ENCODE measurements at places on chromosomes 5 and 9.
A peak's percentile ranks its signal among the peaks of the same experiment; 100 is the strongest.

GRCh38 chr5:63919763-63920478, 42.3 kb downstream of the HTR1A start:
- DNase-seq: no peak

GRCh38 chr9:26656003-26656870, 236.4 kb downstream of the CAAP1 start:
- peak; percentile 27 for DNase-seq

DNA sequence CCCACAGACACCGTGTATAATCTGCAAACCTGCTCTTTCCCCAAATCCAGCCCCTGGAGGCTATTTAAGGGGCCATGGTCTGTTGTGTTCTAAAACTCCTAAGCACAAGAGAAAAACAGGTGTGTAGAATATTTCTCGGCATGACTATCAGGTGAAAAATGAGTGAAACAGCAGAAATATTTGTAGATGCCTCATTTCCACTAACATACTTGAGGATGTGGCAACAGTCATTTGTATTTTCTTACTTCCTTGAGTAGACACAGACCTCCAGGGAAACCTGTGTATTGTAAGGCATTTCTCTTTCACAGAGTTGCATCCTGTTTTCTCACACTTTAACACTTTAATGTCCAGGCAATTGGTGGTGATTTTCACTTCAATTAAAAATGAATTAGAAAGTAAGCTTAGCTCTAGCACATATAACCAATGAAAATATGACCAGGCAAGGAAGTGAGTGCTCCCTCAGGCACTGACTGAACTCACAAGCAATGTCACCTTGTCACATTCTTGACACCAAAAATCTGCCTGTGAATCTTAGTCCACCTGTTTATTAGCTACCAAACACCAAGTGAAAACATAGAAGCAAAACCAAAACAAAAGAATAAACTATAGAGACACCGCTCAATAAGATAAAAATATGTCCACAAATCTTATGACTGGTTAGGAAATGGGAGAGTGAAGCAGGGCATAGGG, 64.4 kb downstream of the DIRAS2 start:
- DNase-seq: no peak

GRCh38 chr5:17233488-17233887, 16.1 kb downstream of the BASP1 start:
- DNase-seq: no peak

DNA sequence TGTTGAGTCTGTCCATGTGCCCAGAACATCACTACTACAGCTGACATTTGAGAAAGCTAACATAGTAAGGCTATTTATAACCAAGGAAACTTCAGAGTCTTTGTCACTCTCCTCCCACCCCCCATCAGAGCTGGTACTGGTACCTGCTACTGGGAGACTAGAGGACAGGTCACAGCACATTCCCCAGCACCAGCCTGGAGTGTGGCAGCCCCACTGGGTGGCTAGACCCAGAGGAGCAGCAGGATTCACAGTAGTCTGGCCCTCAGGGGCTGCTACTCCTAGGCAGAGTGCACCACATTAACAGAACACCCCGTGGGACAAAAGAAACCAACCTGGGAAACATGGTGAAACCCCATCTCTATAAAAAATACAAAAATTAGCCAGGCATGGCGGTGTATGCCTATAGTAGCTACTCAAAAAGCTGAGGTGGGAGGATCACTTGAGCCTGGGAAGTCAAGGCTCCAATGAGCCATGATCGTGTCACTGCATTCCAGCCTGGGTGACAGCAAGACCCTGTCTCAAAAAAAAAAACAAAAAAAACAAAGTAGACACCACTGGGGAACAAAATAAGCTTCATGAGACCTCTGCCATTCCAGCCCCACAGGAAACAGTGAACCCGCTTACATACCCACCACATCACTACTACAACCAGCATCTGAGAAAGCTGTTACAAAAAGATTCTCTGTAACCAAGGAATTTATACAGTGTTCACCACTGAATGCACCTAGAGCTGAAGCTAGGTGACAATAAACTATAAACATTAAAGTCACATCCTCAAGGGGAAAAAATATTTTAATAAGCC, 26.3 kb upstream of the PTGER4 start:
- DNase-seq: no peak

DNA sequence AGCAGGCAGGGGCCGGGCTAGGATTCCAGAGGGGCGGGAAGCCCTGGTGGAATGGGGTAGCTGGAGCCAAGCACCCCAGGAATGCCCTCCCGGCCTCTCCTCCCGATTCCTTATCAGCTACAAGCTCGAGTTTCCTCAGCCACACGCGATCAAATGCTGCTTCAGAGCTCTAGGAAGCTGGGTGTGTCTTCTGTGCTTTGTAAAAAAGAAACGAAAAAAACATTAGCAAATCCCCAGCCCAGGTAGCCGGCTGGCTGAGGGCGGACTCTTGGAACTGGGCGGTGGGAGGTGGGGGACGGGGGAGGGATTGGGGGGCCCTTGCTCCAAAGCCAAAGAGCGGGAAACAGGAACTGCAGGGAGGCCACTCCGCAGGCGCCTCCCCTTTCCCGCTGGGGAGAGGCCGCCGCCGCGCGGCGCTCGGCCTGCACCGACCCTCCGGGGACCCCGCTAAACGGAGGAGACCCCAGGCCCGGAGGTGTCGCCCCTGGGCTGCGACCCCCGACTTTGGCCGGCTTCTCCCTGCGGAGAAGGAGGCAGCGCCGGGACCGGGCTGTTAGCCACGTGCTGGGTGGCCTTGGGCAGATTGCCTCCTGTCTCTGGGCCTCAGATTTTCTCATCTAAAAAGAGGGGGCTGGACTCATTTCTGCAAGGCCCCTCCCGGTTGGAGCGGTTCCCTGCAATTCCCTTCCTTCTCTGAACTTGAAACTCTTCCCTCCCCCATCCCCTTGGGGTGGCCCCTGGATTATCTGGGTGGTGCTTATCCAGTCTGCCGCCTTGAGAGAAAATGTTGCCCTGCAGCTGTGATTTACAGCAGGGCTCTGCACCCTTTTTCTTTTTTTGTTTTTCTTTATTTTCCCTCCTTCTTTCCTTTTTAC, 40.9 kb upstream of the FABP6 start:
- DNase-seq: peak; percentile 7

DNA sequence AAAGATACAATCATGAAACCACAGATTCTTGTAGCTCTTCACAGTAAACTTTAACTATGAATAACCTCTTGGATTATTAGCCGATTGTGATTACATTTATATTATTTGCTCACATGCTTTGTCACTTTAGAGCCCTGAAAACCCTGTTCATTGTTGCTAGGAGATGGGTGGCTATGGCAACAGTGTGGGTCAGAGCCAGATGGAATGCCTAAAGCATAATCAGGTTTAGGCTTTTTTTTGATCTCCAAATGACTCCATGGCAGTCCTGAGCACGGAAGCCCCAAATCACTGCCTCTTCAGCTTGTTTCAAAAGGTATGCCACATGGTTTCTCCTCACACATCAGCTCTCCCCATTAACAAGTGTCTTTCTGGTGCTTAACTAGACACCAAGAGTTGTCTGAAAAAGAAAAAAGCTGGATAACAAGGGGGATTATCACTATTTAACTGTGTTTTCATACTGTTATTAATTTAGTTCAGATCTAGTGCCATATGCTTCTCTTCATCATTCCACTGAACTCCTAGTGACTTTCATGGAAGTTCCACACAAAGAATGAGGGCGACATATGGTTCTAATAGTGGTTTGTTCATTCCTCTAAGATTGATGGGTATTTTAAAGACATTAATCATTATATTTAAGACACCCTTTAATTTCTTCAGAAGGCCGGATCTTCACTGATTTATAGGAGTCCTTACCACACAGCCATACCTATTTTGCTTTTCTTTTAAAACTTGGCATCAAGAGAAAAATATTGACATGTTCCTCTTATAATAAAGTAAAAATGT, 88.8 kb upstream of the PAM start:
- no peak for DNase-seq

GRCh38 chr5:74629326-74629725, 11.2 kb downstream of the ENC1 start:
- no peak for DNase-seq

DNA sequence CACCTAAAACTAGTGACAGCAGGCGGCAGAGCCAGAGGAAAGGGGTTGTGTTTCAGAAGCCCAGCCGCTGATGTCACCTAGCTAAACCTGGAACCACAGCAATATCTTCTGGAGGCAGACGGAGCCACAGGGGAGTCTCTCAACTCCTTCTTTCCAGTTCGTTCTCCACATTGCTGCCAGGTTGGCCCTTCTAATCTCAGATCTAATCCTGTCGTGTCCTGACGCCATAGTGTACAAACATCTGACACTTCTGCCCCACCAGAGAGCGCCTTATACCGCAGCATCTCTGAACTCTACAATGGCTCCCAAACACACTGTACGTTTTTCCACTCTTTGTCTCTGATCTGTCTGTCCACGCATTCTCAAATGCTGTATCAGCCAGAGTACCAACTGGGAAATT, 240.0 kb downstream of the SMARCA2 start:
- DNase-seq: no peak

- DNase-seq: no peak
Measured at GRCh38 chr5:178307267-178308045, 74.9 kb upstream of the PHYKPL start.

- DNase-seq: no peak
Measured at GRCh38 chr9:124297551-124297901, 39.8 kb downstream of the NEK6 start.

DNA sequence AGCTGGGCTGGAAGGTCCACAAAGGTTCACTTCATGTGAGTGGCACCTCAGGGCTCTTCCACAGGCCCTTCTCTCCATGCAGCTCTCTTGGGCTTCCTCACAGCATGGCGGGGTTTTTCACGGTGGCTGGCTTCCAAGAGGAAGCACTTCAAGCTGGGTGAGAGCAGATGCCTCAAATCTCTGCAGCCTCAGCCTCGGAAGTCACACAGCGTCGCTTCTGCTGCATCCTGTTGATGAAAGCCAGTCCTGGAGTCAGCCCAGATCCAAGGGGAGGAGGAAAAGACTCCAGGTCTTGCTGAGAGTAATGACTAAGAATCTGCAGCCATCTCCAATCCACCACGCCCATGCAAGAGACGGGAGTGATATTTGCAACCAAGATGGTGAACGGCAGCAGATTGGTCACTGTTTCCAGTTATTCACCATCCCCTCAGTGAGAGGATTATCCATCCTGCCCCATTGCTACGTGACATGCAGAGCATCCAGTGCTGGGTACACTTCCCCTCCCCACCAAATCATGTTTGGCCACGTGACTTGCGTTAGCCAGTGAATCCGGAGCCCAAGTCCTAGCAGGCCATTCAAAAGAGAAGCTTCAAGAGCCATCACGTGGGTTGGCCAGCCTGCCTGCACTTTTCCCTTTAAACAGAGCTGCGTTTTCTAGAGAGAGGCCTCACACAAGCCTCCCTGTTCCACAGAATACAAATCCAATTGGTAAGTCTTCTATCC, 173.9 kb downstream of the C9orf50 start:
- DNase-seq: no peak

GRCh38 chr9:74497748-74498620, 849 bp downstream of the RORB start:
- peak; percentile 18 for DNase-seq

DNA sequence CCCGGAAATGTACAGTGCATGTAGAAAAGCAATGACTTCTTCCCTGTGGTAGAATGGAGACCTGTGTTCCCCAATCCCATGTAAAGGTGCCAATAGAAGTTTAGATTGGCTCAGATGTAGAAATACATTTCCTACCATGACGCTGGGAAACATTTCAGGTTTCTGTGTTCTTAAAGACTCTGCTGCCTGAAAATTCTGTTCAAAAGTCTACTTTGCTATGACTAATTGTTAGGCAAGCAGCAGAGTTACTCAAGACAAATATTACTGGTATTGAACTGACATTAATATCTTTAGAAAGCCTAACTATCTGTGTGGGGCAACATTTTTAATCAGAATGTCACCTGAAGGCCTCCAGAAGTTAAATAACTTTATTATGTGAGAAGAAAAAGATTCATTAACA, 75.5 kb upstream of the ELL2 start:
- no peak for DNase-seq

- DNase-seq: no peak
Measured at GRCh38 chr5:71839096-71839884, 120.2 kb downstream of the CARTPT start.

- peak; percentile 72 for DNase-seq
Measured at GRCh38 chr5:148179234-148179824, 11.0 kb downstream of the SPINK14 start.

- DNase-seq: no peak
Measured at GRCh38 chr5:109908366-109908765, 218.6 kb downstream of the MAN2A1 start.

GRCh38 chr9:135502873-135503321, 2.4 kb downstream of the MRPS2 start:
- DNase-seq: no peak

- DNase-seq: no peak
Measured at GRCh38 chr9:129224618-129225489, 46.8 kb upstream of the IER5L start.

GRCh38 chr9:96417661-96418082, 498 bp downstream of the ZNF367 start:
- DNase-seq: no peak

DNA sequence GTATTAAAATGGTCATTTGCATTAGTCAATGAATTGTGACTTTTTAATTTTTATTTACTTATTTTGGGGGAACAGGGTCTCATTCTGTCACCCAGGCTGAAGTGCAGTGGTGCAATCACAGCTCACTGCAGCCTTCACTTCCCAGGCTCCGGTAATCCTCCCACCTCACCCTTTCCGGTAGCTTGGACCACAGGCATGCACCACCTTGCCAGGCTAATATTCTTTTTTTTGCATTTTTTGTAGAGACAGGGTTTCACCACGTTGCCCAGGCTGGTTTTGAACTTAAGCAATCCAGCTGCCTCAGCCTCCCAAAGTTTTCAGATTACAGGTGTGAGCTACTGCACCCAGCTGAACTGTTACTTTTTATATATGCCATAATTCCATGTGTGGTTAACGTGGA, 143.4 kb downstream of the FBXL17 start:
- no peak for DNase-seq

DNA sequence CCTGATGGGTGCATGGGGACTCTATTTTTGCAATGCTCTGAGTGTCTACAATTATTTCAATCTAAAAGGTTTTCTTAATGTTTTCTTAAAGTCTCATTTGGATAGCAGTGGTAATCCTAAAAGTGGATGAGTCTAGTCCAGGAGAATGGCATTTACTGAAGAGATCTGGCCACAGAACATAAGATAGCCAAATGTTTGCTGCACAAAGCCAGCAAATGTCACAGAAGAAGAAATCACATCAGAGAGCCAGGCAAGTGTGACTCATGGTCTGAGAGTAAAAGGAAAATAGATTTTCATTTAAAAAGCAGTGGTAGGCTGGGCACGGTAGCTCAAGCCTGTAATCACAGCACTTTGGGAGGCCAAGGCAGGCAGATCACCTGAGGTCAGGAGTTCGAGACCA, 352.7 kb upstream of the GRAMD2B start:
- no peak for DNase-seq

DNA sequence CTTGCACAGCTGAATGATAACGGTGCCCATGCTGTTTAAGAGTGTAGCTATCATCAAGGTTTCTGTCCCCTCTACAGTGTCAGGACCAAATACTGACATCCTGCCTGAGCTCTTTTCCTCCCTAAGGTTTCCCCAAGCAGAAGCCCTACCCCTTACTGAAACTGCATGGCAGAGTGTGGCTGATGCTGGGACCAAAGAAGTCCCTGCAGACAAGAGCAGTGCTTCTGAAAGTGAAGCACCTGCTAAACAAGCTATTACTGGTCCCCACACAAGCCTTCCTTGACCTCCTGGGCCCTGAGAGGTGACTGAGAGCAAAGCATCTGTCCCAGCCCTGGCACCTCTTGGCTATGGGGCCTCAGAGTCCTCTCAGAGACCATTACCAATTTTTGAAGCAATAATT, 56.1 kb downstream of the CFAP90 start:
- DNase-seq: no peak

GRCh38 chr9:115694014-115694413, 459.6 kb upstream of the PAPPA start:
- peak; percentile 1 for DNase-seq

- no peak for DNase-seq
Measured at GRCh38 chr9:68872026-68872501, 141.8 kb downstream of the PRKACG start.

Measured in erythroblast (primary cell).